ENCODE measurements at places on chromosomes 6 and 20.
A peak's percentile ranks its signal among the peaks of the same experiment; 100 is the strongest.

DNA sequence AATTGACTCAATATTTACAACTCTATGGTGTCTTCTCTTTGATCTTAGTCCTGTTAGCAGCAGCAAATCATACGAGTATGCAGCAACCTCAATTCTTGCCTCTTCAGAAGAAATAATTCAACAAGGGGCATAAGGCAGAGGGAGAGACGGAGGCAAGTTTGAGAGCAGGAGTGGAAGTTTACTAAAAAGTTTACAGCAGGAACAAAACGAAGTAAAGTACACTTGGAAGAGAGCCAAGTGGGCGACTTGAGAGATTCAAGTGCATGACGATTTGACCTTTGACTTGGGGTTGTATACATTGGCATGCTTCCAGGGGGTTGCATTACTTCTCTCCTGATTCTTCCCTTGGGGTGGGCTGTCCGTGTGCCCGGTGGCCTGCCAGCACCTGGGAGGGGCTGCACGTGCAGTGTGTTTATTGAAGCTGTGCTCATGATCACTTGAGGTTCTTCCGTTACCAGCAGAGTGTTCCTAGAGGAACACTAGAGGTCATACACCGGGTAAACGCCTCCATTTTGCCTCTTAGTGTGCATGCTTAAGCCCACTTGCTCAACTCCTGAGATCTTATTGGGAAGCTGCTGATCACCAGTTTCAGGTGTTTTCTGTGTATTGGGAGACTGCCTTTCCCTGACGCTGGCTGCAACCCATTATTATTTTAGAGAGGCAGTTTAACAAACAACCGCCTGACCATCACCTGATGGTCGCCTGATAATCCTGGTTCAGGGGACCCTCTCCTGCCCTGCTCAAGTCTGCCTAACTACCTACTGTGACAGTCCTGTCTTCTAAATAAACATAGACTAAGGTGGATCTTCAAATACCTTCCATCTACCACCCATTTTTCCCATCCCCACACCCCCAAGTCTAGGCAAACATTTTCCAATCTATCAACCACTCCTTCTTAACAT lies 172.4 kb upstream of the MYLIP start:
- DNase-seq = no peak

DNA sequence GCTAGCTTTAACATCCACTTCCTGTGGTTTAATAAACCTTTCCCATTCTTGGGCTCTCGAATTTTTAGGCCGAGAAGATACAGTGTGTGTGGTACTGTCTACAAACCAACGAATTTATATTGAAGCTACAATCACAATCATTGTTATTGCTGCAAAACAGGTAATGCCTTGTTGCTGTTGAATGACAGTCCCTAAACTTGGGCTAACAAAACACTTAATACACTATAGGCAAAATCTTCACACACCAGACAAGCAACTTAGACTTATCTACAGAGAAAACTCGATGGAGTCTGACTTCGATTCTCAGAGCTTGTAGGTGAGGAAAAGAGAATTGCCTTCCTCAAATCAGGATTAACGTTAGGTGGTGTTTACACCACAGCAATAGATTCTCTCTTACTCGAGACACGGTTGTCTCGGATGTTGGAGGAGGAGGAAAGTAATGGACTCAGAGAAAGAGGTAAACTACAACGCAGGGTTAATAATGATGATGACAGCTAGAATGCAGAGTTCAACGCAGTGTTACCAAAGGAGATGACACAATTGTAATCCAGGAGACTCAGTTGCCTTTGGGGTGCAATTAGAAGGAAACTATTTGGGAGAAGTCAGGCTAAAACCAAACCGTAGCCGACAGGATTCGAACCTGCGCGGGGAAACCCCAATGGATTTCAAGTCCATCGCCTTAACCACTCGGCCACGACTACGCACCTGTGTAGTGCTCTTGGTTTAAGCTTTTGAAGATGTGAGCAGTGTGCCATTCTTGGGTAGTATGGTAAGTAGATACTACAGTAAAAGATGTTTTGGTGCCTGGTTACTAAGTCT lies 32.5 kb upstream of the ZNF184 start:
- no peak for DNase-seq

DNA sequence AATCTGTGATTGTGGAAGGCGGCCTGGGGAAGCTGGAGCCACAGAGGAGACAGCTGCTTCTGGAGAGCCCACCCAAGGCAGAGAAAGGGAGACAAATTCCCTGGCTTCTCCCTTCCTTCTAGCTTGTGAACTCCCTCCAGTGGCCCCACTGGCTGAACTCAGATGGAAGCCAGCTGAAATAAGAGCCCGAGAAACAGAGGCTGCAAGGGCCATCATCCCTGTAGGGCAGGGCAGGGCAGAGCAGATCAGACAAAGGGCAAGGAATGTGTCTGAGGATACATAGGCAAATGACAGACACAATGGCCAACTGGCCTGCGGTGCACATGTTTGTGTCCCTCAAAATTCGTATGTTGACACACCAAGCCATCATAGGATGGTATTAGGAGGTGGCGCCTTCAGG lies 25.3 kb downstream of the MDFI start:
- DNase-seq = no peak

- DNase-seq = no peak
These were observed 37.4 kb upstream of the SLC9A8 start for GRCh38 chr20:49775229-49775693.

DNA sequence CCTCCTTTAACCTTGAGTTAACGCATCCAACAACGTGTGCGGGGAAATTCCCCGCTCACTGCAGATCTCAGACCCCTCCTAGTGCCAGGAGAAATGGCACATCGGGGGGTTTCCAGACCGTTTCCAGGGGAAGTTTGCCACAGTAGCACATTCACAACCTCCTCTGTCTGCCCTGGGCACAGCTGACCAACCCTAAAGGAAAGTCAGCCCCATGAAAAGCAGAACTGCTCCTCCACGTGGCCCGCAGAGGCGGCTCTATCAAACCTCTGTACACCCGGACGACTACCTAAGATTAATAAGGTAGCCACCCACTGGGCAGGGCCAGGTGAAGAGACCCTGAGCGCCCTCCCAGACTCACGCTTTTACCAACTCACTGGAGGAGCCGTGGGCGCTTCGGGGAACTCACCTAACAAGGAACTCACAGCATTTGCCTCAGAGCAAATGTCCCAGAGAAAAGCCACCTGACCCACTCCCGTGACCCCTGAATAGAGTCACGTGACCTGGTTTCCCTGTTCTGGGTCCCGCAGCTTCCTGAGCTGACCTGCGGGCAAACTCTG lies 93.1 kb downstream of the PRND start:
- peak; percentile 47 for DNase-seq

DNA sequence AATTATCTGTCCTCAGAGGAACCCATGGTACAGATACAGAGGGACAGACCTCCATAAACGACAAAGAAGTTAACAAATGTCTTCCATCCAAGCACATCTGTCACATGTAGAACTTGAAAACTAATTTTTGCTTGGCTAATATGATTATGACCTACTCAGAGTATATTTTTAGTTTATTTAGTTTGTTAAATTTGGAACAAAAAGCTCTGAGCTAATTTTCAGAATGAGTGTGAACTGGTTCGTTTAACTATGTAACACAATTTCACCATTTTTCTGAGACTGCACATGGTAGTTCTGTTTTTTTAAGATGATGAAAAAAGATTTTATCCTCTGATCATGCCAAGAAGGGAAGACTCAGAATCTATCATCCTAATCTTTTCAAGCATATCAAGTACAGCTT lies 34.4 kb upstream of the PREP start:
- DNase-seq = no peak

DNA sequence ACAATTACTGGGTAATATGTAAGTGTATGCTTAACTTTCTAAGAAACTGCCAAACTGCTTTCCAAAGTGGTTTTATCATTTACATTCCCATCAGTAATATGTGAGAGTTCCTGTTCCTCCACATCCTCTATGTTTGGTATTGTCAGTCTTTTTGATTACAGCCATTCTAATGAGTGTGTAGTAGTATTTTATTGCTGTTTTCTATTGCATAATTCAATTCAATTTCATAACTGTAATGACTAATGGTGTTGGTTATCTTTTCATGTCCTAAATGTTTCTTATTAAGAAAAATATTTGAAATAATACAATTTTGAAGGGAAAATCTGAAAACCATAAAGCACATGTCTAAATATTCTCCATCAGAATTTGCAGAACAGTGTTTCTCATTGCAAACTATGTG lies 119.3 kb downstream of the MAP3K7 start:
- DNase-seq = no peak

DNA sequence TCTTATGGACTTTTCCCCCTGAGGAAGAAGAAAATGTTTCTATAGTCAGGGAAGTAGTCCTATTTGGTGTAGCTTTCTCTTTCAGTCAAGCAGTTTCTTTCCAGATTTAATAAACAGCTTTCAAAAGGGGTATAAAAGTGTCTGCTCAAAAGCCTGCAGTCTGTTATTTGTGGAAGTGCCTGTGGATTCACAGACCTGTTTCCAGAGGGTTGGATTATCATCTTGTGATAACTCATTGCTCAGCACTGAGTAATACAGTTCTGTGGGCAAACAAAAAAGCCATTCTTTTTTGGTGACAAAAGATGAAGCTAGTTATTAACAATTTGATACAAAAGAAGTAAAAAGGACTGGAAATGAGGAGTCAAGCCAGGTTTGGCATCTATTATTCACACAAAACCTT lies 358.2 kb upstream of the ID4 start:
- no peak for DNase-seq

DNA sequence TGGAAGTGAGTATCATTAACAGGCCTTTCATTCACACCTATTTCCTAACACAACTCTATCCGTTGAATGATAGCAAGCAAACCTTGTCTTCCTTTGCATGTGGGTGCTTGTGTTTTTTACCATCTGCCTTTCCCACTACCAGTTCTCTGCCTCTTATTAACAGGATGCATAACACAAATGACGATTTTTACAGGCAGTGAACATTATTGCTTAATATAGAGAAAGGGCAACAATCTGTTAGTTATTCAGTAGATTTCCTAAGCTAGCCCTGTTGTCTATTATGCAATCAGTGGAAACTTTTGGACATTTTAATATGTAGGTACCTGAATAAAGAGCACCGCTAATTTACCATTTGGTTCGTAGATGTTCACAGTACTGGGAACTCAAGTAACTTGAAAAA lies 348.8 kb upstream of the PLCB4 start:
- DNase-seq = no peak

DNA sequence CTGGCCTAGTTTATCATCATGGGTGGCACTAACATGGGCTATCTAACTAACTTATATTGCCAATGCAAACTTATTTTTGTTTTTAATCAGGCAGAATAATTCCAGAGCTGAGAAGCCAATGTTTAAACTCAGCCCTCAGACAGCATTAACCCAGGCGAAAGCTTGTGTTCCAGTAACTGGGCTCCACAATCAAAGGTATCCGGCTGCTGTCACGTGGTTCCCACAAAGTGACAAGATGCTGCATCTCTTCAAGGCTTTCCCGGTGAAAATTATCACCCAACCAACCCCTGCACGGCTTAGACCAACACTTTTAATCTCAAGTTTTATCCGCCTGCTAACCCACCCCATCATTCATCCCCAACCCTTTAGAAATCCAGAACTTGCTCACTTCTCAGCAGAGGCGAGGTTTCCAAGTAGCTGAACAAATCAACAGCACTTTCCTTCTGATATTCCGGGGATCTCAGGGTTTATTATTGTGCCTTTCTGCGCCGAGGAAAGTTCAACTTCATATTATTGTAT lies 885 bp downstream of the MTCL3 start:
- DNase-seq = no peak

GRCh38 chr6:2104524-2104880 lies 140.9 kb downstream of the GMDS start:
- no peak for DNase-seq

- no peak for DNase-seq
These were observed 131.2 kb upstream of the RIN2 start for GRCh38 chr20:19626896-19627295.

- no peak for DNase-seq
These were observed 111.6 kb downstream of the BFSP1 start for GRCh38 chr20:17419479-17420041.

DNA sequence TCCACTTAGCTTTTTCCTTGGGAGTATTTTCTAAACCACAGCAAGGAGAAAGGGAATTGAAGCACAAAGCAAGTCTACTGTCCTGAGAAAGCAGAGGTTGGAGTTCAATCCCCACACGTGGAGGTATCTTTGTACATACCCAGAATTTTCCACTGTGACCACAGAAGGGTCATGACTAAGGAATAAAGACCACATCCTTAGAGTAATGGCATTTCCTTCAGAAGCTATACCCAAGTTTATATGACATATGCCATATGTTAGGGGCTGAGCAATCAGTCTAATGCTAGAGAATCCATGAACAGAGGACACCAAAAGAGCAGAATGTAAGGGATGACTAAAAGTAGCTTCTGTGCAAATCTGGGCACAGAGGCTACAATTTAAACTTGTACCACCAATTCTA lies 46.4 kb downstream of the ATG5 start:
- no peak for DNase-seq

- no peak for DNase-seq
These were observed 49.2 kb upstream of the ZFP64 start for GRCh38 chr20:52240802-52241201.

GRCh38 chr20:32445539-32446273 lies 87.6 kb downstream of the ASXL1 start:
- no peak for DNase-seq

GRCh38 chr6:125154761-125155135 lies 1.2 kb downstream of the TPD52L1 start:
- peak; percentile 15 for DNase-seq
